ENCODE measurements at places on chromosomes 6 and 20.

DNA sequence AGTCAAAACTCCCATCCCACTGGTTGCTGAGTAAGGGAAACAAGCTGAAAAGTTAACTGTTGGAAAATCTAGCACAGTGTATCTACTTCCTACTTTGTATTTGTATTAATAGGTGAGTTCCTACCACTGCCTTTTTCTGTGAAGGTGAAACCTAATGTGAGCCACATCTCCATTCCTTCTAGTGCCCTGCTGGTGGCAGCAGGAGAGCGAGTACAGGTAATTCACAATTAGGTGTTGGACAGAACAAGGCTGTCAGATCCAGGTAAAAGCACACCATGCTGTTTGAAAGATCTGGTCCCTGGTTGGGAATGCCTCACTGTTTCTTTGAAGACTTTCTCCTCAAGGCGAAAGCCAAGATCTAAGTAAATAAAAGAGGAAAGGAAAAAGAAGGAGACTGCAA lies 528.4 kb downstream of the PKHD1 start:
- no peak for DNase-seq

- no peak for DNase-seq
Observed at GRCh38 chr20:51628533-51629398, 86.2 kb upstream of the NFATC2 start.

GRCh38 chr20:21513881-21514540 lies at the start of gene NKX2-2:
Gene NKX2-2 (minus strand): TSS chr20:21514064. CDS start chr20:21513669, 395 bp downstream.
- peak; percentile 25 for DNase-seq

DNA sequence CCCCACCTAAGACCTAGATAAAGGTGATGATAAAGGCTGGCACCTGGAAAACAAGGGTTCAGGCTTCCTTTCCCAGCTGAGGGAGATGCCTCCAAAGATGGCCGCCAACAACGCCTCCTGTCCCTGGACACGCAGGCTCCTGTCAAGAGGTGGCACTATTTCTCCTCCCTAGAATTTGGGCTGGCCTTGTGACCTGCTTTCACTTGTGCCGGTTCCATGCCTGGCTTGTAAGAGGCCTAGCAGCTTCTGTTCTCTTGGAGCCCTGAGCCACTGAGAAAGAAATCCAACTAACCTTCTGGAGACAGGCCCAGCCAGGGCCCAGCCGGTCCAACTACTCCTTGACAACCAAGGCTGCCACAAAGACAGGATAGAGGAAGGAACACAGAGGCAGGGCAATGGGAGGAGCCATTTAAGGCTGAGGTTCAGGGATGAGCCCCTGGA lies 60.2 kb upstream of the RALY start:
- DNase-seq: peak; percentile 51

- no peak for DNase-seq
Observed at GRCh38 chr20:6000871-6001270, 50.4 kb downstream of the MCM8 start.

GRCh38 chr6:134621858-134622257 lies 303.9 kb upstream of the SGK1 start:
- DNase-seq: no peak

DNA sequence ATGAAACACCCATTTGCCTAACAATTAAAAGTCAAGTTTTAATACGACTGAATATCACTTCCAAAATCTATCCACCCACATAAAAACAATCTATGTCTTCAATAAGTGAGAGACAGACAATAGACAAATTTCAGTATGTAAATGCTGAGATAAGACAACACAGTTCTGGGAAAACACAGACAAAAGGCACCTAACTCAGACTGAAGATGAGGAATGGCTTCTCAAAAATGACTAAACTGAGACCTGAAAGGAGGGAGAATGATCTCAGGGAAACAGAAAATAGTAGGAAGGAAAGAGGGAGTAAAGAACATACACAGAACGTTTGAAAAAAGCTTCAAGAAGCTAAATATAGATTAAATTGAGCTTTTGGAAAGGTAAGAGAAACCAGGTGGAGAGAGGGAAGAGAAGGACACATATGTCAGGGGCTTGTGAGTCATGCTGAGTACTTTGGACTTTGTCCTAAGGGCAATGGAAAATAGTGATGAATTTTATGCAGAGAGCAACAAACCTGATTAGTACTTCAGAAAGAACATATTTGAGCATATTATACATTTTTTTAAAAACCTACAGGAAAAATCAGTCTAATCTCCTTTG lies 16.1 kb downstream of the LMBRD1 start:
- DNase-seq: peak; percentile 29

- DNase-seq: no peak
Observed at GRCh38 chr6:40049128-40049527, 114.9 kb upstream of the MOCS1 start.

DNA sequence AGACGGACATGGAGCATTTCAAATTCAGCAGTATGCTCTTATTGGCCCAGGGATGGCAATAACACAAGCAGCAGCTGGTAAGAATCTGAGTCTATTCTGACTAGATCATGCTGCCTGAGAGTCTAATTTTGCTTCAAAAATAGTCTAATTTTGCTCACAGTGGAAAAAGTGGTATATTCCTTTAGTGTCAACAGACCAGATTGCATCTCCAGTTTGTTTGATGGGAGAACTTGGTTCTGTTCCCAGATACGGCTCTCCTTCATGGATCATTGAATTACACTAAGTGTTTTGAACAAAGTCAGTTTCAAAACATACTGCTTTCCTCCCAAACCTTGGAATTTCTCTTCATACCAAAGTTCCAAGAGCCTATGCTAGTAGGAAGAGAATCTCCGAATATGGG lies 586.1 kb downstream of the RNF144B start:
- DNase-seq: no peak

- no peak for DNase-seq
Observed at GRCh38 chr6:158475344-158476302, 84.3 kb upstream of the TMEM181 start.

DNA sequence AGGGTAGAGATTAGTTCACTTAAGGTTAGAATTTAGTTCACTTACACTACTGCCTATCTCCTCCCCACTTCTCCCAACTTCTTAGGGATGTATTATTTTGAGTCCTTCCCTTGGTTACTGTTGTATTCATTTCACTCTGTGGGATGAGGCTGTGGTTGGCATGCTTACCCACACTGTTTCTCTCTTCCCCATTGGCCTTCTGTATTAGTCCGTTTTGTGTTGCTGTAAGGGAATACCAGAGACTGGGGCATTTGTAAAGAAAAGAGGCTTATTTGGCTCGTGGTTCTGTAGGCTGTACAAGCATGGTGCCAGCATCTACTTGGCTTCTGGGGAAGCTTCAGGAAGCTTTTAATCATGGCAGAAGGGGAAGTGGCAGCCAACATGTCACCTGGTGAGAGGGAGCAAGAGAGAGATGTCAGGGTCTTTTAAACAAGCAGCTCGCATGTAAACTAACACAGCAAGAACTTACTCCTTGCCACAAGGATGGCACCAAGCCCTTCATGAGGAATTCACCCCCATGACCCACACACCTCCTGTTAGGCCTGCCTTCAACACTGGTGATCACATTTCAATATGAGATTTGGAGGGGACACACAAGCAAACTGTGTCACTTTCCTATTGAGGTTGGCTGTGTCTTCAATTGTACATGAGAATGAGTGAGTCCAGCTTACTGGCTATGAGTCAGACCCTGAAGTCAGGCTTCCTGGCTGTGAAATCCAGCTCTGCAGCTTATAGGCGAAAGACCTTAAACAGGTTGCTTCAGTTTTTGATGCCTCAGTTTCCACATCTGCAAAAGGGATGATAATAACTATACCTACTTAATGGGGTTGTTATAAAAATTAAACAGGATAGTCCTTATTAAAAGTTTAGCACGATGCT lies 53.3 kb downstream of the SYNDIG1 start:
- DNase-seq: no peak

DNA sequence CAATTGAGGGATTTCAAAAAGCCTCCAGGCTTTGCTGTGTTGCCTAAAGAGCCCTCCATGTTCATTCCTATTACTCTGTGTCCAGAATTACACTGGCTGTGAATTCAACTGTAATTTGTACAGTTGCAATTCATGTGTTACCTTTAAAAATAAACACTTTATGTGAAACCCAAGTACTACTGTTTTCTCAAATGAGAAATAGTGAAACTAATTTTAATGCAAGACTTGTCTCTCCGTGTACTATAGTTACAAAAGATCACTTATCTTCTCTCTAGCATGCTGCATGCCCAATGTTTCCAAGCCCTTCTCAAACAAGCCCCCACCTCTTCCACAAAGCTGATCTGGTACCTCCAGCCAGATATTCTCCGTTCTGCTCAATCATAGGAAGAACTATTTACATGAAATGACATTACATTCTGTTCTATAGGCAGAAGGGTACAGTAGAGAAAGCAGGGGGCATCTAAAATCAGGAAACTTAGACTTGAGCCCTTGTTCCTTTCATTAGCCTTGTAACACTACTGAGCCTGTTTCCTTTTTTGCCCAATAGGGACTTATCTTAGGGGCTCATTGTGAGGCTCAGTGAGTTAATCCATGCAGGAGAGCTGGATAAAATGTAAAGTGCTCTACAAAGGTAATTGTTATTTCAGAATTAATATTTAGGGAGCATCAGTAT lies 12.3 kb upstream of the COL9A1 start:
- DNase-seq: no peak

DNA sequence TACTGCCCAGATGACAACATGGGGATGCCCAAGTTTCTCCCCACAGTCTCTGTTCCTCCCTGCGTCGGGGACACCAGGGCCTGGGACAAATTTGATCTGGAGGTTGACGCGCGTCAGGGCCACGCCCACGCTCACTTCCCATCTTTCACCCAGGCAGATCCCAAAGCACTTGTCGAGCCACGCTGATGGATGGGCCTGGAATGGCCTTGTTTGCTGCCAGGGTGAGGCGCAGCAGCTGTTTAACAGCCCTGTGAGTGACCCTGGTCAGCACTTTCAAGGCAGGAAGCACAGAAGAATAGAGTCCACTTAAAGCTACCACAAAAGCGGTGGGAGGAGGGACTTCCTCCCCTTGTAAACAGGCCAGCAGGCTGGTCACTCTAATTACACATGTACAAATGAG lies 324.7 kb upstream of the JARID2 start:
- peak; percentile 58 for DNase-seq

DNA sequence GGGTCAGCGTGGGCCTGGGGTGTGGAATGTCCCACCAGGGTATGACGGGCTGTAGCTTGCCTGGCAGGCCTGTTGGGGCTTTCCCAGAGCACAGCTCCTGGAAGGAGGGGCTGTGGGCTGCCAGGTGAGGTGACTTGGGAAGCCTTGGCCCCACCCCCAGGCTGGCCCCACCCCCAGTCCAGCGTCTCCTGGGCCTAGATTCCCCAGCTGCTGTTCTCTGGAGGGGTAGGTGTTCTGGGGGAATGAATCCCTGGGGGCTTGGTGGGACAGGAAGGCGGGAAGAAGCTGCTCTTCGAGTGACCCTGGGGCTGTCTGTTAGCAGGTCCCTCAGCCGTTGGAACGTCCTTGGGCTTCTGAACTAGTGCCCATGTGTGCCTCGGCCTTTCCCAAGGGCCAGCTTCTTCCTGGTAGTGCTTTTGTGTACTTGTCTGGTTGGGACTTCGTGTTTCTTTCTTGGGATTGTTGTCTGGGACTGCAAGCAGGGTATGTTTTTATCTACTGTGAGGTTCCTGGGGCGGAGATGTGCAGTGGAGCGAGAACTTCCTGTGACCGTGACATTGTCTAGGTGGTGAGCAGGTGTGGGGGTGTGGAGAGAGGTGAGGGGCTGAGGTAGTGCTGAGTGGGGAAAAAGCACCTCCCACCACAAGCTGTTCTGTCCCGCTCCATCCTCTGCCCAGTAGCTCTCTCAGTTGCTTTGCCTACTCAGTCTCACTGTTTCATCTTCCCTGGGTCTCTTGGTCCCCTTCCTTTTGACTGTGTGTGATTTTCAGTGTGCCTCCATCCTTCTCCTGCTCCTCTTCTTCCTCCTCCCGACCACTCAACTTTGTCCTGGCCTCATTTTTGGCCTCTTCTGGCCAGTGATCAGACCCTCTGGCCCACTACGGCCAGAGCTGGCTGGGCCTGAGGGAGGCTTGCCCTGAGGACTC lies 1.3 kb upstream of the DDR1 start:
- DNase-seq: peak; percentile 61

GRCh38 chr6:89941031-89941762 lies 46.9 kb downstream of the GJA10 start:
- no peak for DNase-seq

DNA sequence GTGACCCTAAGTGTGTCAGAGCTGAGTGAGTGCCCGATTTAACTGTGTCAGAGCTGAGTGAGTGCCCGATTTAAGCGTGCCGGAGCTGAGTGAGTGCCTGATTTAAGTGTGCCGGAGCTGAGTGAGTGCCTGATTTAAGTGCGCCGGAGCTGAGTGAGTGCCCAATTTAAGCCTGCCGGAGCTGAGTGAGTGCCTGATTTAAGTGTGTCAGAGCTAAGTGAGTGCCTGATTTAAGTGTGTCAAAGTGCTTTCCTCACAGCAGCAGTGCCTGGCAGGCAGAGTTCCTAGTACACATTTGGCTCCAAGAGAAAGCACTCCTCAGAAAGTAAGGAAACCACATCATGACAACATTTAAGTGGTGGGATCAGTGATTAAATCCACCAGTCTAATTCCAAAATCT lies 13.2 kb downstream of the SERAC1 start:
- DNase-seq: peak; percentile 30

- no peak for DNase-seq
Observed at GRCh38 chr20:6819599-6819998, 52.1 kb downstream of the BMP2 start.

DNA sequence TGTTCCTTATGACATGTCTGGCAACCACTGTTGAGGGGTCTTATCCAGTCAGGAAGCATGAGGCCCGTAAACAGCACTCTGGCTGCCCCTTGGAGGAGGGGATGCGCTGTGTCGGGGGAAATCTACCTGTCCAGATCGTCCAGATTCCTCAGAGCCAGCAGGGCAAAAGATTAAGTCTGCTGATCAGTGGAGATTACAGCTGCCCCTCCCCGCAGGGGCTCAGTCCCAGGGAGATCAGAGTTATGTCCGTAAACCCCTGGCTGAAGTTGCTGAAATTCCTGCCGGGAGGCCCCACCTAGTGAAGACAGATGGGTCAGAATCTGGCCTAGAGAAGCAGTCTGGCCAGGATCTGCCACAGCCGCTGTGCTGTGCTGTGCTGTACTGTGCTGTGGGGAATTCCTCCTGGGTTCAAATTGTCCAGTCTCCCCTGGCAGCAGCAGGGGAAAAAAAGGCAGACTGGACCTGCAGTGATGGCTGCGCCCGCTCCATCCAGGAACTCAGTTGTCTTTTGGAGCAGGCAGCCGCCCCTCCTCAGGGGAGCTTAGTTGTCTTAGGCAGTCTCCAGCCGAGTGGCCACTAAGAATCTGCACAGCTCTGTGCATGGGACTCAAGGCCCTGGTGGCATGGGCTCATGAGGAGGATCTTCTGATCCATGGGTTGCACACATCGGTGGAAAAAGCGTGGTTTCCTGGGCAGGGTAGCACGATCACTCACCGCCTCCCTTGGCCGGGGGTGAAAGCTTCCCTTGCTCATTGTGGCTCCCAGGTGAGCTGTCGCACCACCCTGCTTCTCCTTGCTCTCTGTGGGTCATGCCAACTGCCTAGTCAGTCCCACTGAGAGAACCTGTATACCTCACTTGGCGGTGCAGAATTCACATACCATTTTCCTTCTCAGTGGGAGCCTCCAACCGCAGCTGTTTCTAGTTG lies 1368.8 kb upstream of the ADGRB3 start:
- no peak for DNase-seq

DNA sequence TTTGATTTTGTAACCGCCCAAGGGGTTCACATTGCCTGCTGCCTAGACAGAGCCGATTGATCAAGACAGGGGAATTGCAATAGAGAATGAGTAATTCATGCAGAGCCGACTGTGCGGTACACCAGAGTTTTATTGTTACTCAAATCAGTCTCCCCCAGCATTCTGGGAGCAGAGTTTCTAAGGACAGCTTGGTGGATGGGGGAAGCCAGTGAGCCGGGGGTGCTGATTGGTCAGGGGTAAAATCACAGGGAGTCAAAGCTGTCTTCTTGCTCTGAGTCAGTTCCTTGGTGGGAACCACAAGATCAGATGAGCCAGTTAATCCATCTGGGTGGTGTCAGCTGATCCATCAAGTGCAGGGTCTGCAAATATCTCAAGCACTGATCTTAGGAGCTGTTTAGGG lies 60.0 kb upstream of the EZR start:
- no peak for DNase-seq
